ENCODE measurements at places on chromosomes 5 and 9.

DNA sequence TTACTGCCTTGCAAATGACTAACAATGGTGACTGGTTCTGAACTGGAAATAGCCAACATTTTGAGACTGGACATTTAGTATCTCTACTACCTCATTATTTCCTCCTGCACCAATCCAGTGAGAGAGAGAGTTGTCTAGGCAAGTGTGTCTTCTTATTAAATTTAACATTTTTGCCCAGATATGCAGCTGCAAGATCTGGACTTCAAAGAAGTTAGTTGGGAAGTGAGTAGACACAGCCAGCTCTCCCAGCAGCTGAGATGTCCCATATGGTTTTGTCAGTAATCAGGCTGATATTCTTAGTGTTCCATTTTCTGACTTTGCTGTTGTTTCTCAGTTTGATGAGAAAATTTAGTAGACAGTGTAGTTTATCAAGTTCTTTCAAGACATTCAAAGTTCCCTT lies 1778.8 kb upstream of the CDH6 start:
- DNase-seq: no peak

GRCh38 chr5:145976431-145977155 lies 40.2 kb downstream of the SH3RF2 start:
- DNase-seq: peak; percentile 84

- DNase-seq: no peak
Measured at GRCh38 chr9:105171076-105171475, 73.4 kb upstream of the SLC44A1 start.

- no peak for DNase-seq
Measured at GRCh38 chr5:150598006-150598405, 42.5 kb upstream of the SYNPO start.

DNA sequence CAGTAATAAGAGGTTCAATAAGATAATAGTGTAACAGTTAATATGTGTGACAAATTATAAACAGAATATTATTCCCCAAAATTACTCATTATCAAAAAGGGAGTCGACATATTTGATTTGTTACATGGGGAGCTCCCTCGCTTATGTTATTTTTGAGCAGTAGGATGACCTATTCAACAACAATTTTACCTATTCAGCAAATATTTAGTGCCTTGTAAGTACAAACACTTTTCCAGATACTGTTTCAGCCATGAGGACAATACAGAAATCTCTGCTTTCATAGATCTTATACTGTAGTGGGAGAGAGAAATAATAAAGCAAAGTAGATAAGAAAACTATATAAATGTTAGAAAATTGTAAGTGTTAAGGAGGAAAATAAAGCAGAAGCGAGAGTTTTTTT lies 1342.8 kb upstream of the WWC1 start:
- no peak for DNase-seq

DNA sequence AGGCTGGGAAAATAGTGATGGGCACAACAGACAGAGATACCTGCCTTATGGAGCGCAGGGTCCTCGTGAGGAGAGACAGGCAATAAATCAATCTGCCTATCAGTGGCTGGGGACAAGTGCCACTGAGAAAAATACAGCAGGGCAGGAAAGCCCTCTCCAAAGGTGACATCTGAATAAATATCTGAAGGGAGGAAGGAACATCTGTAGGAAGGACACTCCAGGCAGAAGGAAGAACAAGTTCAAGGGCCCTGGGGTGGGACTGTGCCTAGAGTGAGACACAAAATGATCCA lies 53.7 kb upstream of the SLC25A51 start:
- DNase-seq: no peak

GRCh38 chr5:6705959-6706358 lies 7.3 kb upstream of the TENT4A start:
- DNase-seq: peak; percentile 74

Data from M059J (cell line).